ENCODE measurements at places on chromosomes 4 and X.

DNA sequence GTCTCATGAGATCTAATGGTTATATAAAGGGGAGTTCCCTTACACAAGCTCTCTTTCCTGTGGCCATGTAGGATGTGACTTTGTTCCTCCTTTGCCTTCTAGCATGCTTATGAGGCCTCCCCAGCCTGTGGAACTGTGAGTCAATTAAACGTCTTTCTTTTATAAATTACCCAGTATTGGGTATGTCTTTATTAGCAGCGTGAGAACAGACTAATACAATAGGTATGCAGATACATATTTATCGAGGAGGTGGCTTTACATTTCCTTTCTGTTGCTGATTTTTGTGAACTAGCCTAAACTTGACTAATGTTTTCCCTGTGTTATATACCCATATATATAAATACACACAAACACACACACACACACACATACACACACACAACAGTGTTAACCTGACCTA, 80.2 kb downstream of the VCX2 start:
- H3K27me3 ChIP-seq, result no peaks in the 10 kb centered on the region
- no peak overlapping the region for H3K27ac ChIP-seq
- H3K4me1 ChIP-seq, result no peaks in the 10 kb centered on the region

DNA sequence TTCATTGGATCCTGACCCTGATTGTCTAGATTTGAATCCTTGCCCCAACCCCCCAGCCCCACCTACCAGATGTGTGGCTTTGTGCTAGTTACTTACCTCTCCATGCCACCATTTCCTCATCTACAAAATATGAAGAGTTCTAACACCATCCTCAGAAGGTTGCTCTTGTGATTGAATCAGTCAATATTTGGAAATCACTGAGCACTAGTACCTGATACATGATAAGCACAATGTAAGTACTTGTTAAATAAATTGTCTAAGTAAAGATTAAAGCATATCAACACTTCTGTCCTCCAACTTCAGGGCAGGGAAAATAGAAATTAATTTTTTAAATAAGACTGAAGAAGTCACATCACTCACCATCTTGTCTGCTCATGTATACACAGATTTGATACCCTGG, 249.6 kb upstream of the KLF3 start:
- no peaks in the 10 kb centered on the region for H3K36me3 ChIP-seq
- H3K27ac ChIP-seq, result no peak overlapping the region
- DNase-seq, result no peak
- no peaks in the 10 kb centered on the region for H3K27me3 ChIP-seq
- no peak overlapping the region for H3K4me3 ChIP-seq

DNA sequence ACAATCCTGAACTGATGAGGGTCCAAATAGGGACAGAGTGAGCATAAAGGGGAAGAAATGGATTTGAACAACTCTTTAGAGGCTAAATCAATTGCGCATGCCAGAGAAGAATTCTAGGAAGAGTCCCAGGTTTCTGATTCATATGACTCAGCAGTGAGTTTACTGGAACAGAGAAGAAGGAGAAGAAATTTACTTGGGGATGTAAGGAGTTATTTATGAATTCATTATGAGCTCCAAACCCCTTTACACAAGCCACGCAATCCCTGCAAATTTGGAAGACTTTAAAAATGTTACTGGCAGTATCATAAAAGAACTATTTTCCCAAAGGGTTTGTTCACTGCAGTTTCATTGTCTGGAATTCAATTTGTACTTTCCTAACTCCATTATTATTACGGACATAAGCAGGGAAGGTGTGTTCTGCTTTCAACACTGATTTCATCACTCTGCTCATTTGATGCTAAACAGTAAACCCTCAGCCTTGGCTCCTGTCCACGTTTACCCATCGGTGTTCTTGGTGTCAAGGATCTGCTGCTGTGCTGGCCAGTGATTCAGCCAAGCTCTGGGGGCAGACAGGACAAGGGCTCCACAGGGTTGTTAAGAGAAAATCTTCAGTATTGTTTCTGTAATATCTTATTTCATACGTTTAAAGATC, 273.7 kb downstream of the HNRNPD start:
- no peak overlapping the region for H3K4me3 ChIP-seq
- H3K4me1 ChIP-seq, result no peaks in the 10 kb centered on the region
- no peak overlapping the region for H3K27ac ChIP-seq
- H3K27me3 ChIP-seq, result 0 out of 2 replicates have a peak, but pooled peaks cover 5% of the 10 kb centered on the region

GRCh38 chrX:22664826-22665225, 334.9 kb upstream of the DDX53 start:
- peaks cover 14% of the 10 kb centered on the region for H3K4me1 ChIP-seq
- H3K27ac ChIP-seq, result no peak overlapping the region
- H3K36me3 ChIP-seq, result no peaks in the 10 kb centered on the region

GRCh38 chrX:30533266-30533665, 44.3 kb downstream of the TASL start:
- DNase-seq, result peak; percentile 20
- H3K36me3 ChIP-seq, result no peaks in the 10 kb centered on the region
- no peak overlapping the region for H3K27ac ChIP-seq
- H3K4me3 ChIP-seq, result no peak overlapping the region
- no peaks in the 10 kb centered on the region for H3K27me3 ChIP-seq

DNA sequence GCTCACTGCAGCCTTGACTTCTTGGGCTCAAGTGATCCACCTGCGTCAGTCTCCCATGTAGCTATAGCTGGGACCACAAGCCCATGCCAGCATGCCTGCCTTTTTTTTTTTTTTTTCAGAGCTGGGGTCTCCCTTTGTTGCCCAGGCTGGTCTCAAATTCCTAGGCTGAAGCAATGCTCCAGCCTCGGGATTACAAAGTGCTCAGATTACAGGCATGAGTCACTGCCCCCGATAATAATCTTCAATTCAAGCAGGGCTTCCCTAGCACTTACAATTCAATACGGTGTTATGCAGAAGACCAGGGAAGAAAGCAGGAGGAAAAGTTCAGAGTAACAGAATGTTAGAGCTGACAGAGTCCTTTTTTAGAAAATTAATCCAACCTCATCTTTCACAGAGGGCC, 26.1 kb downstream of the OTOP1 start:
- H3K27ac ChIP-seq, result no peak overlapping the region
- DNase-seq, result peak; percentile 51
- H3K36me3 ChIP-seq, result no peaks in the 10 kb centered on the region
- H3K27me3 ChIP-seq, result no peaks in the 10 kb centered on the region

DNA sequence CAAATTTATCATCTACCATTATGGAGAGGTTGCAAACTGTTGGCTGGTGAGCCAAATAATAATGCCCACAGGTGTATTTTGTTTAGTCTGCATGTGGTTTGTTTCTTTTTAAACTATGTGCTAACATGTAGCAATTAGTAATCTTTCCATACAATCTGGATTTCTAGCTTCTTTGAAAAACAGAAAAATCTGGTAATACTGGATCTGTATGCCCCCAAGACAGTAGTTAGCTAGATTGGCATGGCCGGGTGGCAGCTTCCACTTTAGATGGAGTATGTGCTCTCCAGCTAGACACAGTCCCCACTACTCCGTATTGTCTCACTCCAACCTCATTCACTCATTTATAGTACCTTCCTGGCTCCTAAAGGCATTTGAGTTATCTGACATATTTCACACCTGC, 91.3 kb downstream of the NHSL2 start:
- no peaks in the 10 kb centered on the region for H3K27me3 ChIP-seq
- H3K27ac ChIP-seq, result no peak overlapping the region
- no peak for DNase-seq

DNA sequence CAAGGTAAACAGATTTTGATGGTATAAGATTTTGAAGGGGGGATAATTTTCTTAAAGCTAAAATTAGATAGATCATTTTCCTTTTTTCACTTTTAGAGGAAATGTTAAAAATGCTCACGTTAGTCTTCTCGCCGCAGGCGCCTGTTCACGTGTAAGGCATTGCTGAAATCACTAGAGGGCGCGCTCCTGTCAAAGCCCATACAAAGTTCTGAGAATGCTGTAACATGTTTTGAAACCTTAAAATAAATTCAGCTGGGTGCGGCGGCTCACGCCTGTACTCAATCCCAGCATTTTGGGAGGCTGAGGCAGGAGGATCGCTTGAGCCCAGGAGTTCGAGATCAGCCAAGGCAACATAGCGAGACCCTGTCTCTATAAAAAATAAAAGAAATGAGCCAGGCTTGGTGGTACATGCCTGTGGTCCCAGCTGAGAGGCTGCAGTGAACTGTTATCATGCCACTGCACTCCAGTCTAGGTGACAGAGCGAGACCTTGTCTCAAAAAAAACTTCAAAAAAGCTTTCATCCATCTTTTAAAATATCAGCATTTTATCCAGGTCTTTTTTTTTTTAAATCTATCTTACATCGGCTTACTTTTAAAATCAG, 138.0 kb downstream of the RBMX2 start:
- no peaks in the 10 kb centered on the region for H3K27me3 ChIP-seq
- H3K4me3 ChIP-seq, result no peak overlapping the region
- DNase-seq, result peak; percentile 63
- no peak overlapping the region for H3K27ac ChIP-seq

DNA sequence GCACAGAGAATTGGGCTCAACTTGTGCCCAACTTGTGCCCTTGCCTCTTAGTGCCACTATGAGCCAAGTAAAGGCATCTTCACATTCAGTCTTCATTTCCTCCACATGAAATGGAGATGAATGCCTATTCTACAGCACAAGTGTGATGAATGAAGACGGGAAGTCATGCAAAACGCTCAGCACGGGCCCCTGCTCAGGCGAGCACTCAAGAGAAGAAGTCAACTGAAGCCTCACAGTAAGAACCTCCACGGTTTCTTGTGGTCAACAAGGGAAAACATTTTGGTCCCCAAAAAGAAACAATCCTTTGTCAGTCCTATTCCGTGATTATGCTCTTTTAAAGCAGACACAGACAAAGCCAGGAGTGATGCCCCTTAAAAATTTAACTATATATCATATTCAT, 87.0 kb downstream of the IRF2 start:
- H3K36me3 ChIP-seq, result no peaks in the 10 kb centered on the region
- no peaks in the 10 kb centered on the region for H3K27me3 ChIP-seq
- H3K27ac ChIP-seq, result no peak overlapping the region
- no peak for DNase-seq
- peaks cover 25% of the 10 kb centered on the region for H3K4me1 ChIP-seq

GRCh38 chr4:163395055-163395454, 51.4 kb downstream of the NPY5R start:
- no peaks in the 10 kb centered on the region for H3K4me1 ChIP-seq
- no peaks in the 10 kb centered on the region for H3K36me3 ChIP-seq
- H3K27me3 ChIP-seq, result no peaks in the 10 kb centered on the region
- H3K27ac ChIP-seq, result no peak overlapping the region

GRCh38 chrX:20498851-20499635, 232.3 kb upstream of the RPS6KA3 start:
- DNase-seq, result no peak
- no peaks in the 10 kb centered on the region for H3K27me3 ChIP-seq
- no peaks in the 10 kb centered on the region for H3K36me3 ChIP-seq
- H3K4me1 ChIP-seq, result no peaks in the 10 kb centered on the region
- H3K4me3 ChIP-seq, result no peak overlapping the region

GRCh38 chrX:38970074-38970473, 168.8 kb downstream of the MID1IP1 start:
- 0 out of 2 replicates have a peak, but pooled peaks cover 5% of the 10 kb centered on the region for H3K4me1 ChIP-seq
- no peaks in the 10 kb centered on the region for H3K27me3 ChIP-seq
- no peaks in the 10 kb centered on the region for H3K36me3 ChIP-seq
- DNase-seq, result no peak
- H3K4me3 ChIP-seq, result no peak overlapping the region

GRCh38 chr4:732486-732885, 26.9 kb downstream of the PCGF3 start:
- H3K36me3 ChIP-seq, result peaks cover 7% of the 10 kb centered on the region
- no peak overlapping the region for H3K4me3 ChIP-seq
- no peaks in the 10 kb centered on the region for H3K27me3 ChIP-seq
- H3K27ac ChIP-seq, result no peak overlapping the region
- DNase-seq, result no peak
- no peaks in the 10 kb centered on the region for H3K4me1 ChIP-seq

GRCh38 chrX:109886122-109886761, 116.7 kb upstream of the TMEM164 start:
- peak; percentile 62 for DNase-seq
- H3K27ac ChIP-seq, result no peak overlapping the region
- H3K4me3 ChIP-seq, result no peak overlapping the region
- H3K27me3 ChIP-seq, result no peaks in the 10 kb centered on the region

DNA sequence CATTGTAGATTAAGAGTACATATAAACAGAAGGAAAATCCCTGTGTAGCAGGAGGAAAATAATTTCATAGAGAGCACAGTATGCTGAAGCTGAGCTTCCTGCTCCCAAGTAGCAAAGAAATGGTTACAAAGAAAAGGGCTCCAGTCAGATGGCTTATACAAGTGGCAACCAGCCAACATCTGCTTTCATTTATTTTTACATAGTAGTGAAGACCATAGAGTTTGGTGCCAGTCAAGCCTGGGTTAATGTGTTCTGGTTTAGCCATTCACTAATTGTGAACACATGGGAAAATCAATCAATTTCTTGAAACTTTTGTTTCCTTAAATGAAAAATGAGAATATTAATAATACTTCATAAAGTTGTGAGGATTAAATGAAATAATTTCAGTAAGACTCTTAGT, 111.3 kb upstream of the ELOVL6 start:
- H3K36me3 ChIP-seq, result no peaks in the 10 kb centered on the region
- H3K27ac ChIP-seq, result no peak overlapping the region
- no peak for DNase-seq
- H3K4me1 ChIP-seq, result no peaks in the 10 kb centered on the region
- no peak overlapping the region for H3K4me3 ChIP-seq
- no peaks in the 10 kb centered on the region for H3K27me3 ChIP-seq

DNA sequence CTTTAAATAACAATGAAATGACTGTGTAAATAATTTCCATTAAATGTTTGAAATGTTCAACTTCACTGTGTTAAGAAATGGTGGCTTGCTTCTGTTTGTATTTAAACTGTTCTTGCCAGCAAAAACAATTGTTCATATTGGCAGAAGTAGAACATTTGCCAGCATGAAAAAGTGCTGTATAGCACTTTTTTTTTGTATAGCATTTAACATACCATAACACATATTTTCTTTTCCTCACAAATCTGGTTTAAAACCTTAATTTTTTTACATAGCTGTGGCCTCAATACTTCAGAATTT, 94.1 kb downstream of the COX18 start:
- no peak overlapping the region for H3K27ac ChIP-seq
- H3K27me3 ChIP-seq, result no peaks in the 10 kb centered on the region
- H3K4me3 ChIP-seq, result no peak overlapping the region
- no peaks in the 10 kb centered on the region for H3K36me3 ChIP-seq
- H3K4me1 ChIP-seq, result peaks cover 28% of the 10 kb centered on the region

DNA sequence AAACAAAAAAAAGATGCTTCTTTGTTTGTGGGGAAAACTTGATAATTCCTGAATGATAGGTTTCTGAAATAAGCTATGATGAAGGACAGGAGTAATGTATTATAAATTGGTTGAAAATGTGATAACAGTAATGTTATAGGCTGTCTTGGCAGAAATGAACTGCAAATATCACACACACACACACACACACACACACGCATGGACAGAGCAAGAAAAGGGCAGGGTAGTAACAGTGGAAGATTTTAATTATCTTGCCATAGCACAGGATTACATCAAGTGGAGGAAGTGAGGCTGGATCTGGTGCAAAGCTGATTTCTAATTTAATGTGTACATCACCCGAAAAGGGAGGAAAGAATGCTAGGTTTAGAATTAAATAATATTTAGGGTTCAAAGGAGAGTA, 97.5 kb upstream of the CXXC4 start:
- DNase-seq, result no peak
- no peak overlapping the region for H3K4me3 ChIP-seq
- peaks cover under 1% of the 10 kb centered on the region for H3K27me3 ChIP-seq

Measured in PC-3 (cell line).